Neural crest cell (in vitro differentiated cells): ENCODE measurements at places on chromosomes 16 and 17. TPM values are rescaled to one million over a fixed set of nuclear protein-coding genes. Genes with fewer than 3 reads are reported as not detected.

Gene OR2C1
- total RNA-seq, result 0.16 TPM in 1 of 2 replicates, not detected in the other

Gene NPIPA8
- total RNA-seq, result 0.65 and 0.68 TPM in 2 replicates

- DNase-seq, result no peak
Observed at GRCh38 chr16:11060842-11061241, 116.5 kb downstream of the CLEC16A start.

GRCh38 chr17:48543107-48543853 is 1.6 kb downstream of the HOXB2 start:
- DNase-seq, result no peak

GRCh38 chr17:29205047-29205446 is 24.8 kb upstream of the MYO18A start:
- no peak for DNase-seq
